ENCODE measurements at places on chromosomes 1 and 21.

- no peak for DNase-seq
Observed at GRCh38 chr1:116545359-116545705, 25.5 kb downstream of the CD58 start.

GRCh38 chr1:43902058-43902831 lies 31.4 kb upstream of the ARTN start:
- DNase-seq: no peak

GRCh38 chr1:224488806-224489499 lies 54.4 kb upstream of the WDR26 start:
- DNase-seq: no peak

DNA sequence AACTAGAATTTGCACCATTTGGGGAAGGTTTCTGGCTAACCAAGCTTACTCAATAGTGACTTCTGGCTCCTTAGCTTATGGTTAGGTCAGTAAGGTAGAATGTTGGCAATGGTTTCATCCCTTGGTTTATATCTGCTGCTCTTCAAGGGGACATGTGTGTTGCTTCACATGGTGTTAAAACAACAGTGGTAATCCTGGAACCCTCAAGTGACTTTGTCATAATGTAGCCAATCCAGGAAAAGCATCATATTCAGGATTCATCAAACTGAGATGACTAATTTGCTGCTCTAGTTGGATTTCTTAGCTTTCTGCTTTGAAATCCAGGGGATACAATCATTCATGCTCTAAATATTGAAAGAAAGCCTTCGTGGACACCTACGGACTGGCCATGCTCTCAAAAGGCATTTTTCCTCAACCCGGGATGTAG lies 108.7 kb downstream of the RGL1 start:
- DNase-seq: no peak

DNA sequence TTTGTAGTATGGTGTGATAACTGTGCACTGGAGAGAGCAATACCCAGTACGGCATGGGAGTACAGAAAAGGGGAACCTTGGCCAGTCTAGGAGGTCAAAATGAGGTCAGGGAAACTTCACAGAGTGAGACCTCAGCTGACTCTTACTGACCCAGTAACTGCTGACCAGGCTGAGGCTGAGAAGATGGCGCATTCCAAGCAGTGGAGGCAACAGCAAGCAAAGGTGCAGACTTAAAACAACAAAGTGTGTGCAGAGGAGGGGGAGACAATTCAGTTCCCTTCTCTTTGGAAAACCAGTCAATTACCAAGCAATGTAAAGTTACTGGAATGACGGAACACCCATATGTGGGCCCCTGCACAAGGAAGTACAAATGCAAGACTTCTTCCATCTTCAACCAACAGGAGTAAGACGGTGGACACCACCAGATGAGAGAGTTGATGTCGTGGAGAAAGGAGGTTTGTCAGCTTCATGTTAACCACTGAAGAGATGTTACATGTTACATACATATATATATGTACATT lies 54.6 kb upstream of the PRDX6 start:
- DNase-seq: no peak

DNA sequence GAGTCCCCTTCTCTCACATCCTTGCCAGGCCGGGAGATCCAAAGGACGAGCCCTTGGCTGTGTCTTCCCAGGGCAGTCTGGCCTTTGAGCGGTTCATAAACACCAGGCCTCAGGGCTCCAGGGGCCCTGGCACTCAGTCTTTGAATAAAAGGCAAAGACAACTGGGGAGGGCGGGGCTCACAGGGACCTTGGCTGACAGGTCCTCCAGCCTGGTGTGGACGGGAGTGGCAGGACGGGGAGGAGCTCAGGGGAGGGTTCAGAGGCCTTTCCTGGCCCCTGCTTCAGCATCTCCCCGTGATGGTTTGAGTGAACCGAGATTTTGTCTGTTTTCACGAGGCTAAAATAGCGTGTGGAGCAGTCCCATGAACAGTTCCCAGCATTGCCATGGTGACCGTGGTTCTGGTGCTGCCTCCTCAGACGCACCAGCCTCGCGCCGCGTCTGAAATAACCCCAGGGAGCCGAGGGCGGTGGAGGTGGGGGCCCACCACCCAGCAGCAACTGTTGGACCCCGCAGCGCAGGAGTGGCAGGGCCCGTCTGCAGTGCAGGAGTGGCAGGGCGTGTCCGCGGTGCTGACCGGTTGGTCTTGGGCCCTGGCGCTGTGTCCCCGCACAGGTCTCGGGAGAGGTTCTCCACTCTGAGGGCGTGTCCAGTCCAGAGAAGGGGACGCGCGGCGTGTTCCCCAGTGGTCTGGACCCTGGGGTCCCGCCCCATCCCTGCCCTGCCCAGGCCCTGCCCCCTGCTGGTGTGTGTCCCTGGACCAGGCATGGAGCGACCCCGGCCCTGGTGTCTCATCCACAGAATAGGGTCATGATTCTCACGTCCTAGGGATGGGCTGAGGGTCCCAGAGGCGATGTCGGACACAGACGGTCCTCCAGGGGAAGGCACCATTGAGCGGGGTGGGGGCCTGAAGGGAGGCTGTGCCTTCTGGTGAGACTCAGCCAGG lies 7.1 kb upstream of the PRKCZ start:
- no peak for DNase-seq

DNA sequence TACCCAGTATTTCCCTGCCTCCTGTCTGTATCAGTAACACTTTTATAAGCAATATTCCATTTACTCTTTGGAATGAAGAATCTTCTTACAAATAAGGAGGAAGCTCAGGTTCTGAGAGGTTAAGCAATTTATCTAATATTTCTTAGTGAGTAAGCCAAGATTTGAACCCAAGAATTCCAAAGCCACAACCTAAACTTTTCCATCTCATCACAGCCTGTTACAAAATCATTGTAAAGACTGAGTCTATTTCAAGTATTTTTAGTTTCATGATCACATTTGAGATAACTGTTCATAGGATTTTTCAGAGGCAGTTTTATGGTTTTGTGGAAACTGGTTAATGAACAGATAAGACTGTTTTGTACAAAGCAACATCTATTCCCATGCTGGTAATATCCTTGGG lies 29.8 kb upstream of the HHAT start:
- DNase-seq: no peak
